ENCODE measurements at places on chromosomes 13 and 19. TPM values are rescaled to one million over a fixed set of nuclear protein-coding genes. Genes with fewer than 3 reads are reported as not detected.

DNA sequence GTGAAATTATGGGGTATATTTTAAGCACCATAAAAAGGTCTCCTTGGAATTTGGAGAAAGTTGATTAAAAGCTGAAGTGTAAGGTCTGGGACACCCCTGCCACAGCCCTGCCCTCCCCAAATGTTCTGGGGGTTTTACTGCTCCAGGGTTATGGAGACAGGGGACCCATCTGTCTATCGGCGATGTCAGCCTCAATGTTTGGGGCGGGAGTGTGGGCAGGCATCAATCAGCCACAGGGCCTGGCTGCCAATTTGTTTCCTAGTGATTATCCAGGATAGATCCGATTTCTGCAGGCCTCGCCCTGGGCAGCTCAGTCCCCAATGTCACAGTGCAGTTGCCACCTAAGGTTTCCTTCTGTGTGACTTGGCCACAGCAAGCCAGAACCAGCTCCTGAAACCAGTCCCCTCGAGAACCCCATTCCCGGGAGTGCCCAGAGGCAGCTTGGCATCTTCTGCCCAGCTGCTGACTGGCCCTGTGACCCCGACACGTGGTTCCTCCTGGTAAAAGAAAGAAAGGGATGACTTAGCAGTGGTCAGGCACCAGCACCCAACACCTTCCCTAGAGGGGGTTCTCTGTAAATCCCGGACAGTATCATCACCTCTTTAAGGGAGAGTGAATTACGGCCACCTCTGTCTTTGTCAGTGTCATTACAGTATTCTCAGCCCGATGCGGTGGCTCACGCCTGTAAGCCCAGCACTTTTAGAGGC, 41.6 kb downstream of the MYO9B start:
- no peak for DNase-seq
- no peak overlapping the region for H3K4me3 ChIP-seq
- no peaks in the 10 kb centered on the region for H3K27me3 ChIP-seq

GRCh38 chr19:1590641-1591397, 1.8 kb downstream of the MBD3 start:
- H3K36me3 ChIP-seq, result peaks cover 15% of the 10 kb centered on the region
- peak overlapping the region; percentile 71 for H3K4me3 ChIP-seq
- H3K4me1 ChIP-seq, result peaks cover 36% of the 10 kb centered on the region
- no peak for DNase-seq

DNA sequence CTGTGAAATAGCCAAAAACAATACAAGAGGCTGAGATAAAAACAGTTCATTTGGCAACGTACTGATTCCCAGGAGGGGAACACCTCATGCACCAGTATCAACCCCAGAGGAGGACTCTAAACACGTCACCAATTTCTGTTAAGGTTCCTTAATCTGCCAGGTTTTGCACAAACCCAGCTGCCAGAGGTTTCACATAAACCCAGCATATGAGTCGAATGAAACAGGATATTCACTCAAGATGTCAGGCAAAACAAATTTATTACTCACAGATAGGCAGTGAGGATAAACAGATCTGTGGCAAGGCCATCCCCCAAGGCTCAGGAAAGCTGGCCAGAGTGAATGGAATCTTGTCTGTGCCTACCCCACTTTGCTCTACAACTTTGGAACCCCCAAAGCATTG, 210.9 kb downstream of the GPC5 start:
- no peak overlapping the region for H3K4me3 ChIP-seq
- H3K4me1 ChIP-seq, result no peaks in the 10 kb centered on the region
- H3K27ac ChIP-seq, result no peak overlapping the region
- no peak for DNase-seq
- no peaks in the 10 kb centered on the region for H3K36me3 ChIP-seq

DNA sequence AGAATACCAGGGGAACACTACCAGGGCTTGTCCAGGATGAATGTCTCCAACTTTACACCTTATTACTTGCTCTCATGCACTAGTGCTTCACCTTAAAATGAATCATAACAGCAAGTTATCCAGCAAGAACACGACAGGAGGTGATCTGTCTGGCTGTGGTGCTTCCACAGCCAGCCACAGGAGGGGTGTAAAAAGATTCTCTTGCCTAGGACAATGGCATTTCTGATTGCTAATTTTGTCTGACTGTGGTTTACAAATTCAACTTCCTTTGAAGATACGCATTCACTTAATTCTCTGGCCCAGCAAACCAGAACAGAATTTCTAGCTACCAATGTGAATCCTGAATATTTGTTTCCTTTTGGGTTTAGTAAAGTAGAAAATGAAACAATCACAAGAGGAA, 23.1 kb upstream of the COG3 start:
- H3K27ac ChIP-seq, result peak overlapping the region; percentile 8
- peaks cover 14% of the 10 kb centered on the region for H3K4me1 ChIP-seq
- H3K4me3 ChIP-seq, result no peak overlapping the region
- H3K36me3 ChIP-seq, result no peaks in the 10 kb centered on the region
- DNase-seq, result no peak

GRCh38 chr13:44259045-44260027, 114.3 kb upstream of the SERP2 start:
- no peaks in the 10 kb centered on the region for H3K36me3 ChIP-seq
- peaks cover 10% of the 10 kb centered on the region for H3K4me1 ChIP-seq
- no peak for DNase-seq
- H3K27ac ChIP-seq, result peak overlapping the region; percentile 48
- H3K4me3 ChIP-seq, result no peak overlapping the region

DNA sequence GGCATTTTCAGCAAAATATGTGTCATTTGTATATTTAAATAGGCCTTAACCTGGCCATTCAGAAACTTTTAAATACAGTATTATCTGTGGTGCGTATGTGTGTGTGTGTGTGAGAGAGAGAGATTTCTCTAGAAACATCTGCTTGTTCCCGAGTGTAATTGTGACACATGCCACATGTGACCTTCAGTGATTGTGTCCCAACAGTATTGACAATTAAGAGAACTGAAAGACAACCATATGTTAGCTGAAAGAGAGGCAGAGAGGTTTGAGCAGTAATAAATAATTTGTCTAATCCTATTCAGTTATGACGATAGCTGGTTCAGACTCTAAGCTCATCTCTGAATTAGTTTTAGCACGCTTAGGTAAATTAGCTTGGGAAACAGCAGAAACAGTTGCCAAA, 1503.1 kb downstream of the PCDH9 start:
- H3K27me3 ChIP-seq, result no peaks in the 10 kb centered on the region
- DNase-seq, result no peak
- no peak overlapping the region for H3K27ac ChIP-seq

DNA sequence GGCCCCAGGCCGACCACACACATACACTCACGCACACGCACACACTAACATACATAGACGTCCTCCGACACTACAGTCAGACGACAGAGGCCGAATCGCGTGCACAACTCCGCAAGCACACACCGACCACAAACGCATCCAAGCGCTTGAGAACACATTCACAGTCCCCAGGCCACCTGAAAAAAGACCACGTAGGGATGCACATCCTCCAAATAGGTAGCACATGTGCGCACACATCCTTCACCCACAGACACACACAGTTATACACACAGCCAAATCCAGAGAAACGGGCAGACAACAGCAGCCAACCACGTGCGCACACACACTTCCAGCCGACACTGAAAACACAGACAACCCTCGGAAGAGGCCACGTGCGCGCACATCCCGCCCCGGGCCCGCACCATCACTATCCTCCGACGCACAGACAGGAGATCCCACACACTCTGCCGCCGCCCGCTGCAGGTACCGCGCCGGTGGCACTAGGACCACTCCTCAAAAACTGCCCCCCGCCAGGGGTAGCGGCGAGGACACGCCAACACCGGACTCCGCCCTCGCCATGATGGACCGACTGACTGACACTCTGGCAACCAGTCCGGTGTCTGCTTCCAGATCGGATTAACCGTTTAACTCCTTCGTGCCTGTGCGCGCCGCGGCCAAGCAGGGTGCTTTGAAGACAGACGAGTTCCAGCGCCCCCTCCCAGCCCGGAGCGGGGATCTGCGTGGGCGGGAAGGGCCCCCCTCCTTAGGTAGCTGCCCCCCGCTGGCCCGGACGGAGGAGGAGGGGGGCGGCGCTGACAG, 493 bp upstream of the PDE4A start:
- no peak for DNase-seq
- H3K36me3 ChIP-seq, result no peaks in the 10 kb centered on the region
- H3K27me3 ChIP-seq, result peaks cover 14% of the 10 kb centered on the region
- peak overlapping the region; percentile 40 for H3K4me3 ChIP-seq
- peaks cover 56% of the 10 kb centered on the region for H3K4me1 ChIP-seq

DNA sequence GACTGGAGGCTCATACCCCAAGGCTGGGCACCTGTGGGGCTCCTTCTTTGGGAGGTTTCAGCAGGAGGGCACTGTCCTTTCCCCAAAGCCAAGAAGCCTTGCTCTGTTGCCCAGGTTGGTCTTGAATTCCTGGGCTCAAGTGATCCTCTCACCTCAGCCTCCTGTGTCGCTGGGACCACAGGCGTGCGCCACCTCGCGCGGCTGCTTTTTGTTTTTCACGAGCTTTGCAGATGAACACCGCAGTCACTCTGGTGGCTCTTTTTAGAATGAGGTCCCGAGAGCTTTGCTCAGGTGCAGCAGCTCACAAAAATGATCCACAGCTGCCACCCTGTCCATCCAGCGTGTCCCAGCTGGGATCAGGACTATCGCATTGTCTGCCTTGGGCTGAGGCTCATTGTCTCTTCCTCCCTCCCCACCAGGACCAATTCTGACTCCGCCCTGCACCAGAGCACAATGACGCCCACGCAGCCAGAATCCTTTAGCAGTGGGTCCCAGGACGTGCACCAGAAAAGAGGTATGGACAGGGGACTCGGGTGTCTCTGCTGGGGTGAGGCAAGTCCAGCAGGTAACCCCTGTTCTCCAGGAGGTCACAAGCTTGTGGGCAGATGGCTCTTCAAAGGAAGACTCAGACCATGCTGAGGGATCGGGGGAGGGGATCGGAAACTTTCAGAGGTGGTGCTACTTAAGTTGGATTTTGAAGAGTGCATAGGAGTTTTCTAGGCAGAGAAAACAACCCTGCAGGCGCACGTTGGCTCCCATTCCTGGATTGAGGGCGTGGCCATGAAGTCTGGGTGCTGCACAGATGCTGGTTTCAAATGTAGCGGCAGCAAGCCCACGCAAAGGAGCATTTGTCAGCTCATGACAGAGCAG, 41.5 kb downstream of the COMP start:
- H3K36me3 ChIP-seq, result peaks cover 10% of the 10 kb centered on the region
- peaks cover 12% of the 10 kb centered on the region for H3K4me1 ChIP-seq
- no peak for DNase-seq
- H3K4me3 ChIP-seq, result no peak overlapping the region
- no peaks in the 10 kb centered on the region for H3K27me3 ChIP-seq
- H3K27ac ChIP-seq, result no peak overlapping the region

- H3K27ac ChIP-seq, result no peak overlapping the region
- no peak overlapping the region for H3K4me3 ChIP-seq
- H3K4me1 ChIP-seq, result no peaks in the 10 kb centered on the region
- DNase-seq, result no peak
Measured at GRCh38 chr13:101611491-101612475, 159.3 kb downstream of the ITGBL1 start.

DNA sequence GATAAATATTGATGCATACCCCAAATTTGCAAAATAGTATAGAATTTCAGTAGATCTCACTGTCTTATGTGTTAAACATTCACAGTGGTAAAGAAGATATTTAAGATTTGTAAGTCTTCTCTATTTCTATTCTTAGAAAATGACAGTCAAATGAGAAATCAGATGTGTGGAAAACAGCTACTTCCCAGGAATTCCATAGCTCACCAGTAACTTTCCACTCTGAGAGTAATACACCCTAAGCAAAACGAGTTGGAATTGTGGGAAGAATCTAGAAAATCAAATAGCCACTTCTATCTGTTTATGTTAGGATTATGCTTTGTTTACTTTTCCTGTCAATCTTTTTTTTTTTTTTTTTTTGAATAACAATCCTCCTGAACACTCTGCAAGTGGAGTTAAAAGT, 69.1 kb downstream of the FLT1 start:
- H3K27me3 ChIP-seq, result no peaks in the 10 kb centered on the region
- no peak overlapping the region for H3K27ac ChIP-seq
- no peak overlapping the region for H3K4me3 ChIP-seq
- peaks cover 25% of the 10 kb centered on the region for H3K36me3 ChIP-seq
- DNase-seq, result no peak
- H3K4me1 ChIP-seq, result peaks cover 9% of the 10 kb centered on the region

- H3K27ac ChIP-seq, result peak within 1 kb of the TSS; percentile 78
- DNase-seq, result peak; percentile 92
- H3K27me3 ChIP-seq, result no peaks in the 10 kb centered on the region
- H3K4me1 ChIP-seq, result peaks cover 23% of the 10 kb centered on the region
- no peaks in the 10 kb centered on the region for H3K36me3 ChIP-seq
- peak within 1 kb of the TSS; percentile 85 for H3K4me3 ChIP-seq
Measured at GRCh38 chr19:40055832-40056504, at the start of gene ZNF780B. ZNF780B (minus strand) TSS chr19:40056231; CDS start chr19:40050332, 5,899 bp downstream.

- no peaks in the 10 kb centered on the region for H3K27me3 ChIP-seq
- H3K27ac ChIP-seq, result no peak overlapping the region
- H3K4me3 ChIP-seq, result no peak overlapping the region
- no peaks in the 10 kb centered on the region for H3K36me3 ChIP-seq
- no peaks in the 10 kb centered on the region for H3K4me1 ChIP-seq
Measured at GRCh38 chr13:47168066-47168465, 271.2 kb upstream of the HTR2A start.

- DNase-seq, result no peak
- no peaks in the 10 kb centered on the region for H3K27me3 ChIP-seq
- H3K36me3 ChIP-seq, result peaks cover 42% of the 10 kb centered on the region
- peak overlapping the region; percentile 84 for H3K4me3 ChIP-seq
Measured at GRCh38 chr19:4474514-4475022, 2.5 kb downstream of the HDGFL2 start.

DNA sequence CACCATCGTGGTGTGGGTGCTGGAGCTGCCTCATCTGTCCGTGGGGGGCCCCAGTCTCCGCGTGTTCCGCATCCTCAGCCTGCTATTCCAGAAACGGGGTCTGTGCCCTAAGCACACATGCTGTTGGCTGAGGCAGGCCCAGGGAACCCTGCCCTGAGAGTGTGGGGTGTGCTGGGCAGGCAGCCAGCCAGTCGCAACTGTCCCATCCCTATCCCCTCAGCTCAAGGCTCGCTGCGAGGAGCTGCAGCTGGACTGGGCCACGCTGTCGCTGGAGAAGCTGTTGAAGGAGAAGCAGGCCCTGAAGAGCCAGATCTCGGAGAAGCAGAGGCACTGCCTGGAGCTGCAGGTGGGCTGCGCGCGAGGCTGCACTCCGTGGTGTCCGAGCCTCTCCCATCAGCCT, 21.9 kb downstream of the PLEKHJ1 start:
- H3K27me3 ChIP-seq, result no peaks in the 10 kb centered on the region
- no peaks in the 10 kb centered on the region for H3K4me1 ChIP-seq
- no peak overlapping the region for H3K4me3 ChIP-seq
- H3K36me3 ChIP-seq, result peaks cover 100% of the 10 kb centered on the region

GRCh38 chr19:17575871-17576757, 20.7 kb downstream of the COLGALT1 start:
- peaks cover 100% of the 10 kb centered on the region for H3K36me3 ChIP-seq
- no peak for DNase-seq
- no peak overlapping the region for H3K4me3 ChIP-seq
- H3K27ac ChIP-seq, result no peak overlapping the region
- no peaks in the 10 kb centered on the region for H3K27me3 ChIP-seq

ETV2 gene
- total RNA-seq, result not detected

CRLF1 gene
- total RNA-seq, result 153 TPM

ZNF296 gene
- 0.23 TPM for total RNA-seq
